ENCODE measurements at places on chromosomes 12 and 14. TPM values are rescaled to one million over a fixed set of nuclear protein-coding genes. Genes with fewer than 3 reads are reported as not detected.

DNA sequence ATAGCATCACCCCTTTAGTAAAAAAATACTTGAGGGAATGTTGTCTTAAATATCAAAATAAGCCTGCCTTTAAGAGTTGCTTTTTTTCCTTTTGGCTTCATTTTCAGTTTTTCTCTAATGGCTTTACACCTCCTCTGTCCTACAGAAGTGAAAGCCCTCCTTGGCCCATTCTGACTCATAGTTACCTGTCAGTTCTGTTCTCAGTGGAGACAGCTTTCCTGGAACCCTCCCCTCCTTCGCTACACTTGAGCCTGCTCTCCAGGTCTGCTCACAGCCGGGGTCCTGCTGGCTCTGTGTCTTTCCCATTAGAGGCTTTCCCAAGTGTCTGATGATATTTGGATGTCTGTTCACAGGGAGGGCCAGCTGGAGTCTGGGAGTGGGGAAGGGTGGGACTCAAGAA is 84.0 kb downstream of the PELI2 start:
- no peak for DNase-seq

The POTEG gene
- total RNA-seq: not detected

- DNase-seq: no peak
Observed at GRCh38 chr12:95298916-95299315, 81.3 kb downstream of the VEZT start.

GRCh38 chr12:4177262-4177661 is 96.3 kb upstream of the CCND2 start:
- no peak for DNase-seq

DNA sequence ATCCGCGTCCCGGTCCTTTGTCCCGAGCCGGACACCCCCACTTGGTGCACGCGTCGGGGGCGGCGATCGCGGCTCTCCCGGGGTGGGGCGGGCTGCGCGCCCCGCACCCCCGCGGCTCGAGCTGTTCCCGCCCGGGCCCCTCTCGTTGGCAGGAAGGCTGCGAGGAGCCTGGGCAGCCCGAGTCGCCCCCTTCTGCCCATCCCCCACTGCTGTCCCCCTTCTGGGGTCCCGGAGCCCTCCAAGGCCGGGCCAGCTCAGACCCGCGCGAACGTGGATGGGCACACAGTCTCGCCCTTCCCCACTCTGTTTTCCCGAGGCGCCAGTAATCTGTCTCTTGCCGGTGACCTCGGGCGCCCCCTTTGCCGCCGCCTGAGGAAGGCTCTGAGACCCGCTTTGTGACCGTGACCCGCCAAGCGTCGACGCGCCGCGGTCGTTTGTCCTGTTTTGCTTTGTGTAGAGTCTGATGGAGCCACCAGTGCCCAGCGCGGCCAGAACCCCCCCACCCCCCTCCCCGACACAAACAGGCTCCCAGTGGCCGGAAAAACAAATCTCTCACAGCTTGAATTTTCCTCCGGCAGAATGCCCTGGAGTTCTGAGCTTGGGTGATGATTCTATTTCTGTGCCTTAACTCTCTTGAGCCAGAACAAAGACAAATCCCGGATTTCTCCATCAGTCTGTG is 610 bp downstream of the C14orf132 start:
- DNase-seq: peak; percentile 40

DNA sequence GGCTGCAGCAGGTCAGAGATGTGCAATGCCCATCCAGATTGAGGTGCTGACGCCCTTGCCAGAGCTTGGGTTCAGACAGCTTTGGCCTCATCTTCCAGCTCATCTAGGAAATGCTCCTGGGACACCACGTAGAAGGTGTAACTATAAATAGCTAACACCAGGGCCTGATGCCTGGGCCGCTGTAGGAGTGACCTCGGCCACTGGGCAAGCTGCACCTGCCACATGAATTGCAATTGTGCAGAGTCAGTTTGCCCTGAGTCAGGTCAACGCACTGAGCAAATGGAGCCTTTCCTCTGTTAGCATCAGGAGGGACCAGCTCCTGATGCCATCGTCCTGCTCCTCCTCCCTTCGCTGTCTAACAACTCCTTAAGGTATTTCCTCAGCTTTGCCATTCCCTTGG is 17.4 kb upstream of the DNM1L start:
- no peak for DNase-seq

The ENDOU gene
- total RNA-seq: 0.53 TPM

The COCH gene
- total RNA-seq: 3.2 TPM

The TDRD9 gene
- total RNA-seq: not detected

- no peak for DNase-seq
Observed at GRCh38 chr12:130703733-130704375, 12.2 kb downstream of the RIMBP2 start.

Measured in cardiac muscle cell (in vitro differentiated cells and primary cell).